ENCODE measurements at places on chromosomes 7 and 10.
A peak's percentile ranks its signal among the peaks of the same experiment; 100 is the strongest.

- peaks cover 1% of the 10 kb centered on the region for H3K4me1 ChIP-seq
- H3K36me3 ChIP-seq: peaks cover 48% of the 10 kb centered on the region
- DNase-seq: peak; percentile 53
- no peak overlapping the region for H3K27ac ChIP-seq
- no peak overlapping the region for H3K4me3 ChIP-seq
- no peaks in the 10 kb centered on the region for H3K27me3 ChIP-seq
These were observed 118.9 kb downstream of the APBB1IP start for GRCh38 chr10:26556748-26557640.

GRCh38 chr10:43264965-43265798 lies 1.7 kb downstream of the RASGEF1A start:
- peaks cover 7% of the 10 kb centered on the region for H3K4me1 ChIP-seq
- H3K4me3 ChIP-seq: peak overlapping the region; percentile 76
- H3K36me3 ChIP-seq: no peaks in the 10 kb centered on the region
- H3K27me3 ChIP-seq: peaks cover 53% of the 10 kb centered on the region
- DNase-seq: no peak

GRCh38 chr10:127228195-127228787 lies 31.9 kb upstream of the INSYN2A start:
- no peaks in the 10 kb centered on the region for H3K4me1 ChIP-seq
- no peak for DNase-seq
- H3K27ac ChIP-seq: no peak overlapping the region
- peaks cover 7% of the 10 kb centered on the region for H3K27me3 ChIP-seq

DNA sequence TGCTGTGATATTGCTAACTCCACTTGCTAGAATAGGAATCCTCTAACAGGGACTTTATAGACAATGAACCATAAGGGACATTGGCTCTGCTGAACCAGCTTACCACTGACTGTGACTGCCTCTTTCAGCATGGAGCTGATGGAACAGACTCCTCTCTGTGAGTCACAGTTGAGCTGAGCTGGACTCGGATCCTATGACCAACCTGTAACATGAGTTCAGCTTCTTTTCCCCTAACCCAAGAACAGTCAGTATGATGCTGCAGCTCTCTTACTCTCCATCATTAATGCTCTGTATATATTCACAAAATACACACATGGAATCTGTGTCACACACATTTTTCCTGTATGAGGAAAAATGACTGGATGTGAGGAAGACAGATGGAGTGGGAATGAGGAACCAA lies 177.9 kb upstream of the BET1 start:
- no peaks in the 10 kb centered on the region for H3K4me1 ChIP-seq
- no peak overlapping the region for H3K4me3 ChIP-seq
- no peaks in the 10 kb centered on the region for H3K36me3 ChIP-seq
- H3K27ac ChIP-seq: no peak overlapping the region

Measured in activated CD4-positive, alpha-beta T cell treated with anti-CD3 and anti-CD28 coated beads, Interleukin-2, amount 10 ng/mL, durations not matched to agents 7 days and 5 days (primary cell).